ENCODE measurements at places on chromosomes 6 and 20.

GRCh38 chr6:109165392-109165974 lies 70.2 kb downstream of the CEP57L1 start:
- DNase-seq: no peak

GRCh38 chr6:32111424-32112066 lies 2.4 kb upstream of the TNXB start:
- no peak for DNase-seq

DNA sequence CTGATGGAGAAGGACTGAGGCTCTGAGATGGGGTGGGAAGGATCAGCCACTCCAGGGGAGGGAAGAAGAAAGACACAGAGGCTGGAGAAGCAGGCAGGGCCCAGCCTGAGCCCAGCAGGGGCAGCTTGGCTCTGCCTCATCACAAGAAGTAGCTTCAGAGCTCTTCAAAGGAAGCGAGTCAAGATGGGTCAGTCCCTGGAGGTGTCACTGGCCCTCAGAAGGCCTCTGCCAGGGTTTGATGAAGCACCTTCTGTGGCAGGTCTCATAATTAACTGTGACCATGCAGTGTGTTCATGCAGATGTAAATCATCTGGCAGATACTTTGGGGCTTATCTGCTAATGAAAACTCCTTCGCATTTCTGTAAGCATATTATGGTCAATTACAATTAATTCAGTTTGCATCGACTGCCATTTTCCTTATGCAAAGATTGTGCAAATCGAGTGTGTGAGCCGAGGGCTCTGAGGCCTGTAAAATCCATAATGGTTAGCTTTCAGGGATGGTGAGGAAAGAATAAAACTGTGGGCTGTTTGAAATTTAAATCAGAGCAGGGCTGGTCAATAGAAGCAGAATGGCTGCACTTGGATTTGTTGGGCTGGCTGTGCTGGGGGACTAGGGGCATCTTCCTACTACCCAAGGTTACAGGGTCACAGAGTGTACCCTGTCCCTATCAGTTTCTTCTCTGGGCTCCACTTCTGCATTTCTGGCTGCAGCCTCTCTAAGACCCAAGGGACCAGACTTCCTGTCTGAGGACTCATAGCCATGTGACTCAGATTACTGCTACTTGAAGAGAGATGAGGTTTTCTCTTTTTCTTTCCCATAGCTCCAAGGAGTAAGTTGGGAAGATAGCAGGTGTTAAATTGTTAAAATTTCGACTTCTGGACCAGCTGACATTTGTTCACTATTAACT lies 376.6 kb downstream of the DHX35 start:
- DNase-seq: no peak

GRCh38 chr6:166056637-166057036 lies 111.0 kb downstream of the TBXT start:
- no peak for DNase-seq

DNA sequence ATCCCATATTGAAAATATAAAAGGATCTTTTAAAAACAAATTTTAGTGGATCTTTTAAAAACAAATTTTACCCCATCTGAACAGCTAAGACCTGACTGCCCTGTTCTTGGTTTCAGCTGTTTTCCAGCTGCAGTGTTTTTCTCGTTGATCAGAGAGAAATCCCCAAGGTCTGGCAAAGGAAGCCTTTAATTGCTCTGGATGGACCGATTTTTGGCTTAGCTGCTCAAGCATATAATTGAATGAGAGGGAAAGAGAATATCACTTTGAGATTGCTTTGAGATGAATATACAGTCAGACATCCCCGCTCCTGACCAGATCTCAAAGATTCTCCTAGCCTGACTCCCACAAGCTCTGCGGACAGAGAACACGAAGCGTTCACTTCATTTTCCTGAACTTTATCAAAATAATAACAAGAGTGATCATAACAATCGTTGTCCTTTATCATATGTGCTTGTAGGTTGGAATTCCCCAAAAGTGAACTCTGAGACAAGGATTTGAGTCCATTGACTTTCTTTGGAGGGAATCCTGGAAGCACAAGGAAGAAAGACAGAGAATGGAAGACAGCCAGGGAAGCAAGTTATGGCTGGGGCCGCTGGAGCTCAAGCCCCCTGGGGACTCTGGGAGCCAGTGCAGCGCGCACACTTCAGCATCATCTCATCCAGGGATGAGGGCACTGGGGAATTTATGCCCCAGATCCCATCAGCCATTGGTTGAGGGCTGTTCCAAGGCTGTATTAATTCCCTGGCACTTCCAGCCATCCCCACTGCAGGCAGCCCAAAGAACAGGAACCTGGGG lies 101.3 kb downstream of the SNX5 start:
- DNase-seq: no peak

GRCh38 chr6:133682506-133683307 lies 206.2 kb upstream of the TCF21 start:
- DNase-seq: no peak

DNA sequence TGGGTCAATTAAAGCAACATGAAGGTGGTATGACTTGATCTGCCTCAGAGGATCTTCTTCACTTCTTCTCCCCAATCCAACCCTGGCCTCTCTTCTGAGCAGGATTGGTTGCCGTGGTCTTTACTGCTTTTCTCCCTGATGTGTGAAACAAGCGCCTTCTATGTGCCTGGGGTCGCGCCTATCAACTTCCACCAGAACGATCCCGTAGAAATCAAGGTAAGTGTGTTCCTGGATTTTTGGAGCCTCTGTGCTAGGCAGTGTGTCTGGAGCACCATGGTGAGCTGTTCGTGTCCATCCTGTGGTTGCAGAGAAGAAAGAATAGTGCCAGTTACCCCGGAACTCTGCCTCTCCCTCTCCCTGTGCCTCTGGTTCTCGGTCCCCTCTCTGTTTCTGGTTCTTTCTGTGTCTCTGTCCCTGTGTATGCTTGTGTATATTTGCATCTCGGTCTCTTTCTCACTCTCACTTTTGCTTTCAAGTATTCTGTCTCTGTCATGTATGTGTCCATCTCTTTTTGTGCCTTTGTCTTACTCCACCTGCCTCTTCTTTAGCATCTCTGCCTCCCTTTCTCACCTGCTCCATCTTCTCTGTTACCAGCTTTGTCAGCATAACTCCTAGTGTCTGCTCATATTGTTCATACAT lies 23.5 kb downstream of the TM9SF4 start:
- no peak for DNase-seq

- no peak for DNase-seq
Measured at GRCh38 chr6:85565736-85566135, 27.9 kb downstream of the SNX14 start.

- DNase-seq: no peak
Measured at GRCh38 chr6:106963544-106963943, 11.0 kb downstream of the CD24 start.
